NCI-H69 (cell line): ENCODE measurements at places on chromosomes 6 and 20.
A peak's percentile ranks its signal among the peaks of the same experiment; 100 is the strongest.

GRCh38 chr6:72941751-72942150 is 283.5 kb downstream of the KHDC1L start:
- peak; percentile 79 for DNase-seq

DNA sequence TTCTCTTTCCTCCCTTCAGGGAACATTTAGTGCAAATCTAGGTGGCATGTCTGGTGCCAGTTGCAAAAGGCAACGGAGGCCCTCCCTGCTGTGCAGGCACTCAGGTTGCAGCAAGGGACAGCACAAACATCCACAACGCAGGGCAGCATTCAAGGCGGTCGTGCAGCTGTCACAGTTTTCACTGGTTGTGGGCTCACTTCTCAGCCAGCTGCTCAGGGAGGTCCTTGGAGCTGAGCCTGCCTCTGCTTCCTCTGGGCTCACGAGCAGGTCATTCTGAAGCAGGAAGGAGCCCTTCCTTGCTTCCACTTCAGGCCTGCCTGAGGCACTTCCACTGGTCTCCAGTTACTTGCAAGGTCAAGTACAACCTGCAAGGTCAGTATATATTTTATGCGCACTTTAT is 3.8 kb upstream of the NPEPL1 start:
- DNase-seq, result peak; percentile 25

DNA sequence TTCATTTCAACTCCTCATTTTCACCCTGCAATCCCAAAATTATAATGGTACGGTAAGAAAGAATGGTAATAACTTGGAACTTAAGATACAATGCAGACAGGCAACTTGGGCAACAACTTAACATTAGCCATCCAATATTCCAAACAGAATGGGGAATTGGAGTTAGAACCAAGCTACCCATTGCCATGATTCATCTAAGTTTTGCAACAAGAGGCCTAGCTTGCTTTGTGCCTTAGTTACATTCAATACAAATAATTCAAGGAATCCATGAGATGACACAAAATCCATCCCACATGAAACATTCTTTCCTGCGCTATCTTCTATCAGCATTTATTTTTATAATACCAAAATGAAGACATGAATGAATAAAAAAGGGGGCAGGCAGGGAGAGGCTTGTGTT is 28.4 kb downstream of the DCDC2 start:
- no peak for DNase-seq

GRCh38 chr6:81762132-81762531 is 9.7 kb upstream of the TENT5A start:
- no peak for DNase-seq

- no peak for DNase-seq
Measured at GRCh38 chr6:17013701-17014100, 88.1 kb upstream of the STMND1 start.

- DNase-seq, result peak; percentile 40
Measured at GRCh38 chr6:156617376-156617775, 159.8 kb upstream of the ARID1B start.

- no peak for DNase-seq
Measured at GRCh38 chr6:105051941-105052471, 95.1 kb downstream of the LIN28B start.

DNA sequence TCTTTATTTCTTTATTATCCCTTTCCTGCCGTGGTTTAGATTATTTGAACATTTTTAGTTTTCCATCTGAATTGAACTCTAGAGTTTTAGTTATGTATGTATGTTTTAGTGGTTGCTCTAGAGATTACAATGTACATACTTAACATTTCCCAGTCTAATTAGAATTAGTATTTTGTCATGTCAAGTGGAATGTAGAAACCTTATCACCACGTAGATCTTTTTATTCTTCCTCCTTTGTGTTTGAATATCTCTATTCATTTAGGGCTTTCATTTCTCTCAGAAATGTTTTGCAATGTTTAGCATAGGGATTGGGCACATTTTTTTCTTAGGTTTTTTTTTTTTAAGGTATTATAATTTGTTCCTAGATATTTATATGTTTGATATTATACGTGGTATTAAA is 73.1 kb upstream of the EZR start:
- no peak for DNase-seq

- no peak for DNase-seq
Measured at GRCh38 chr6:79158856-79159516, 75.5 kb downstream of the HMGN3 start.

- no peak for DNase-seq
Measured at GRCh38 chr6:140001005-140001404, 626.6 kb upstream of the CITED2 start.

DNA sequence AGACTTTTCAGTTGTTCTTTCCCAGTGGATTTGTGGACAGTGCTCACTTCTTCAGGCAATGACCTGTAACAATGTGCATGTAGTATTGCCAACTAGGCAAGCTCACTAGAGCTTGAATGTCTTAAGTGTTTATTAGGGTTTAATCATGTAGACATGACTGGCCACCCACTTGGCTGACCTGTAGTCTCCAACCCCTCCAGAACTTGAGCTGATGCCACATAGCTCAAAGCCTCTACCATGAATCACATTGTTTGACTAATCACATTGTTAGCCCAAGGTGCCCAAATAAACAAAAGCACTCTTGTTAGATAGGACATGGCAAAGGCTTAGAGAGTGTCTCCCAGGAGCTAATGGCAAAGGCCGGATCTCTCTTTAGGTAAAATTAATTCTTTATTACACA is 272.7 kb downstream of the GRIK2 start:
- peak; percentile 63 for DNase-seq

DNA sequence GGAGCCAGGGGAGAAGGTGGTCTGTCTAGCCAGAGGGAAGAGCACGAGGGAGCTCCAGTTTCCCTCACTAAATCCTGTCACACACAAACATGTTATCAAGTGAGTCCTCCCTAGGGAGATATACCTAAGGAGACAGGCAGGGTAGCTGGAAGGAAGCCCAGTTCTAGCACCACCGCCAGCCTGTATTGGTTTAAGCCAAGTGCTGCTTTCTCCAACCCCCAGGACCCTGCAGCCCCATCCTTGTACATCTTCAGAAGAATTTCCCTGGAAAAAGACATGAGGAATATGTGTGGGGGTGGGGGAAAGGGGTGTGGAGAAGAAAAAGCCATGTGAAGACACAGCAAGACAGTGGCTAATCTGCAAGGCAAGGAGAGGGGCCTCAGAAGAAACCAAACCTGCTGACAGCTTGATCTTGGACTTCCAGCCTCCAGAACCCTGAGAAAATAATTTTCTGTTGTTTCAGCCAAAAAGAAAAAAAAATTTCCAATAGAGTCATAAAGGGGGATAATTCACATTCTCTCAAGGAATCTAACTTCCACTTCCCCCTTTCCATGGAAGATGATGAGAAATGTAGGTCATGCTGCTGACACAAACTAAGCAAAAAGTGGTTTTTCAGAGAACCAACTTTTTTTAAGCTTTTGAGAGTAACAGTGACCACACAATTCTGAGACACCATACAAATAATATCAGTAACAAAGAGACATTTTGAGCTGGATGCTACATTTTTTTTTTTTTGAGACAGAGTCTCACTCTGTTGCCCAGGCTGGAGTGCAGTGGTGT is 103.2 kb upstream of the PRDM1 start:
- DNase-seq, result peak; percentile 82
